ENCODE measurements at places on chromosomes 5 and 9.

DNA sequence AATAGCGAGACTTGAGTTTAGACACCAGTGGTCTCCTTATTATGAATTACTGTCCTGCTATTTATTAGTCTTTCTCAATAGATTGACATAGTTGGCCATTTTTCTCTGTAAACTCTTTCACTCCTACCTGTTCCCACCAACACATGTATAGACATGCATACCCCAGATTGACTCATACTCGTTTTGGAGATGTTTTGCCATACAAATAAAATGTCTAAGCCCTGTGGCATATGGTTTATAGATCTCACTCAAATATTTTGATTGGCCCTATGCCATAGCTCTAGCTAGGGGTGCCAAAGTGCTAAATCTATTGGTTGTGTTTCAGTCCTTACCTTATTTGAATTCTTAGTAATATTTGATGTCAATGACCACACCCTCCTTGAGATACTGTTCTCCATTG, 42.3 kb downstream of the CAMK4 start:
- no peak for DNase-seq

DNA sequence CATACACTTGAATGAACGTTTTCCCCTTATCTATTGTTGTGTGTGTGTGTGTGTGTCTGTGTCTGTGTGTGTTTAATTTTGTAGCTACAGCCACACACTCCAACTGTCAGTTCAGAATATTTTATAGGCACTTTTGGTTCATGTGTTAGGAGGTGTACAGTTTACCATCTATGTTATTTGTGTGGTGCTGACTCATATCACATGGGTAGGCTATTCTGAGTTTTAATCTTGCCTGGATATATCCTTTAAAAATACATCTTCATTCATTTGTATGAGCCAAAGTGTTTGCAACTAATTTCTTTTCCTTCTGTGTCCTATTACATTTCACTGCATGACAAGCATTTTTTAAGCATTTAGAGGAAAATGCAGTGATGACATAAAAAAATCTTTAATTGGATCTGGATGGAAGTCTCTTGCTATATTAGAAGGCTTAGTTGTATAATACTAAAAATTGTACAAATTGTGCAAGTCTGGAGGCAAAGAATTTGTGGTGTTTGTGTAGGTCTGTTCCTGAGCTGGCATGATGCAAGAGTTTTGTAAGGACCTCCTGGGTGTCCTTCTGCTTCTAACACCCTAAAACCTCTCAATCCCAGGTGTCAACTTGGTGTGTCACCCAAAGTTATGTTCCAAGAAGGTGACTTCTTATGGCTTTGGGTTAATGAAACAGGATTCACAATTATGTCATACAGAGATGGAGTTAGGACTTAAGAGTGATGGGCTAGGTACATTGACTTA, 52.4 kb upstream of the HMHB1 start:
- no peak for DNase-seq

DNA sequence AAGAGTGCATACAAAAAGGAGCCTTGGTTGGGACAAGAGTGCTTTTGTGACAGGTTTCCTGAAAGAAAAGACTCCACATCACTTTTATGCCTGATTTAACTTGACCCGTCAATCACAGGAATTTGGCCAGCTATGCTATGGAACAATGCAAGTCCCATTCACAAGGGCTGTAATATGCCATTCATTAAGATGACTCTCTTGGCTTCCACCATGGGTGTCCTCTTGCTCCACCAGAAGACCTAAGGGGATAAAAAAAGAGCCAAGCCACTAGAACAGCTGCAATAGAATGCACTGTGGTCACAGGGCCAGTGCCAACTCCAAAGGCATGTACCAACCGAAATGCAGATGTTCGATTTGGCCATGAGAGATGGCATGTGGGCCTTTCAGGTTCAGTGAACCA, 480.1 kb upstream of the MPDZ start:
- DNase-seq: no peak

DNA sequence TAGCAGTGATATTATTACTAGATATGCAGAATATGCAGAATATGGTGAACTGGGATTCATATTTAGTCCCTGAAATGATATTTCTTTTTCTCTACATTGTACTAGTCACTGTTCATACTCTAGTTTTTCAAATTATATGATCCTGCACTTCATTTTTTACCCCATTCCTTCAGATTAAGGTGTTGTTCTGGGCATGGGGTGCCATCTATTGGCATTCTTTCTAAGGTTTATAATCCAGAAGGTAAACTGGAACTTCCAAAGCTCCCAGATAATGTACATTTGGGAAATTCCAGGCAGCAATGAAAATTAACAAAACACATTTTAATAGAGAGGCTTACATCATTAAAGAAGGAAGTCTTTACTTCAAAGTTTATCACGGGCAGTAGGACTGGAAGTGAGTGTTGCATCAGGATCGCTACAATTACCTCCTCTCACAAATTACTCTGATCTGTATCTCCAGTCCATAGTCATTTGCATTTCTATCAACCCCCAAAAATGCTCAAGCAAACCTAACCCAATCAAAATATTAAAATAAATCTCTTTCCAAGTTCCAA, 12.5 kb downstream of the RFX3 start:
- DNase-seq: no peak

DNA sequence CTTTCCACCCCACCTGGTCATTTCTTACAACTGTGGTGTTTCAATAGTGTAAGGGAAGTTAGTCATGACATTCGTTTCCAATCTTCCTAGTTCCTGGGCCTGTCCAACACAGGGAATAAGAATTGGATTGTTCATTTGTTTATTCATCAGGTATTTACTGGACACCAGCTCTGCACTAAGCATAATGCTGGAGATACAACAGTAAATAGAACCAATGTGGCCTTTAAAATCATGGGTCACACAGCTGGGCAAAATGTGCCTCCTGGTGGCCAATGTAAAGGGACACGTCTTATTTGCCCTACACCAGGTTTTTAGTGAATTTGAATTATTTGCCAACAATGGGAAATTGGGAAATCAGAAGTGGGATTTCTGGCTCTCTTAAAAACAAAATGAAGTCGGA, 10.4 kb downstream of the ABLIM3 start:
- DNase-seq: no peak

- no peak for DNase-seq
Observed at GRCh38 chr9:120104771-120105170, 475.2 kb downstream of the CDK5RAP2 start.

- DNase-seq: no peak
Observed at GRCh38 chr5:175181331-175181730, 262.7 kb downstream of the DRD1 start.

- no peak for DNase-seq
Observed at GRCh38 chr5:76874088-76874581, 24.3 kb downstream of the S100Z start.

- no peak for DNase-seq
Observed at GRCh38 chr9:71743217-71743705, 25.1 kb downstream of the CEMIP2 start.
